GM23248 (cell line): ENCODE measurements at places on chromosomes 7 and 10. TPM values are rescaled to one million over a fixed set of nuclear protein-coding genes. Genes with fewer than 3 reads are reported as not detected.

Gene EGFR
- 53.5 and 55.0 TPM in 2 replicates for total RNA-seq

Gene PRKG1
- 21.8 TPM in 2 replicates for total RNA-seq

Gene LIPF
- not detected in 2 replicates for total RNA-seq

DNA sequence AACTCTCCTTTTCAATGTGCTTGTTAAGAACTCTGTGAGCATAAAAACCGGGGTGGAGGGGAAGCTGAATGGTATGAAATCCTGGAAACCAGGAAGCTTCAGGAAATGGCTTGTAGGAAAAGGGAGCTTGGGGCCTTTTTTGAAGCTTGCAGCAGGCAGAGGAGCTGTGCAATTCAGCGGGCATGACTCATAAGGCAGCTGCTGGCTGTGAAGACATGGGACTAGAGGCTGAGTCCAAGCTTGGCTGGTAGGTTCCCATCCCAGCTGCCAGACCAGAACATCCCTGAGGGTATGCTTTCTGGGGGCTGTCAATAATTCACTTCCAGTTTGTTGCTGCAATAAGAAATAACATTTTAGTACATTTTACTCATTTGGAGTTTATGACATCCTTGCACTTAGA is 36.8 kb upstream of the CDC14C start:
- H3K4me3 ChIP-seq = no peak overlapping the region
- DNase-seq = peak; percentile 4
- H3K27me3 ChIP-seq = no peaks in the 10 kb centered on the region
- H3K36me3 ChIP-seq = no peaks in the 10 kb centered on the region
- H3K27ac ChIP-seq = no peak overlapping the region

- no peak overlapping the region for H3K4me3 ChIP-seq
- no peaks in the 10 kb centered on the region for H3K27me3 ChIP-seq
- no peaks in the 10 kb centered on the region for H3K36me3 ChIP-seq
- no peaks in the 10 kb centered on the region for H3K4me1 ChIP-seq
- H3K27ac ChIP-seq = no peak overlapping the region
- DNase-seq = no peak
Measured at GRCh38 chr7:148287538-148287937, 303.0 kb upstream of the C7orf33 start.

GRCh38 chr10:126930131-126930882 is 25.1 kb downstream of the DOCK1 start:
- H3K4me3 ChIP-seq = no peak overlapping the region
- no peak for DNase-seq
- H3K27me3 ChIP-seq = no peaks in the 10 kb centered on the region
- H3K27ac ChIP-seq = no peak overlapping the region
- H3K36me3 ChIP-seq = no peaks in the 10 kb centered on the region

- H3K27me3 ChIP-seq = peaks cover 30% of the 10 kb centered on the region
- no peak overlapping the region for H3K4me3 ChIP-seq
- DNase-seq = no peak
- H3K36me3 ChIP-seq = no peaks in the 10 kb centered on the region
- no peaks in the 10 kb centered on the region for H3K4me1 ChIP-seq
- no peak overlapping the region for H3K27ac ChIP-seq
Measured at GRCh38 chr7:150961510-150962289, 16.4 kb downstream of the KCNH2 start.

DNA sequence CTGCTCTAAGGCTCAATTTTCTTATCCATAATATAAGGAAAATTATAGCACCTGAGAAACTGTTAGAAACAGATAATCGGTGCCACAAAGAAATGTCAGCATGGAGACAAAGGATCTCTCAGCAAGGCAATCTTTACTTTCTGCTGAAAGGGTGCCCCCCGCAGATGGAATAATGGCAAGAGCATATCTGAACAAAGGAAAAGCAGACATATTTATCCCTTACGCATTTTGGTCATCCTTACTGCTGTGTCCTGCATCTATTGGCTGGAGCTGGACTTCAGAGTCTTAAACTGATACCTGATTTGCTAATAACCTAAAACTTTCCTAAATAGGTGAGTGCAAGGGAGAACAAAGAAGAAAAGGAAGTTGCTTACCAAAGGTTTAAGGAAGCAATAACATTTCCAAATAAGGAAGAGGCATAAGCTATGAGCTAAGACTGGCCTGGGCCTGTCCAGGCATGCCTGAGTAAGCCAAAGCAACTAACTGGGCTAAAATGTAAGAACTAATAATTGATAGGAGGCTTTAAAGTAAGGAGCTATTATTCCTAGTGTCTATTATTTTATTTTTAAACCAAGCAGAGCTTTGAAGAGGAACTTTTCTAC is 39.6 kb upstream of the ELMO1 start:
- no peaks in the 10 kb centered on the region for H3K4me1 ChIP-seq
- no peak overlapping the region for H3K27ac ChIP-seq
- no peaks in the 10 kb centered on the region for H3K27me3 ChIP-seq
- DNase-seq = no peak

DNA sequence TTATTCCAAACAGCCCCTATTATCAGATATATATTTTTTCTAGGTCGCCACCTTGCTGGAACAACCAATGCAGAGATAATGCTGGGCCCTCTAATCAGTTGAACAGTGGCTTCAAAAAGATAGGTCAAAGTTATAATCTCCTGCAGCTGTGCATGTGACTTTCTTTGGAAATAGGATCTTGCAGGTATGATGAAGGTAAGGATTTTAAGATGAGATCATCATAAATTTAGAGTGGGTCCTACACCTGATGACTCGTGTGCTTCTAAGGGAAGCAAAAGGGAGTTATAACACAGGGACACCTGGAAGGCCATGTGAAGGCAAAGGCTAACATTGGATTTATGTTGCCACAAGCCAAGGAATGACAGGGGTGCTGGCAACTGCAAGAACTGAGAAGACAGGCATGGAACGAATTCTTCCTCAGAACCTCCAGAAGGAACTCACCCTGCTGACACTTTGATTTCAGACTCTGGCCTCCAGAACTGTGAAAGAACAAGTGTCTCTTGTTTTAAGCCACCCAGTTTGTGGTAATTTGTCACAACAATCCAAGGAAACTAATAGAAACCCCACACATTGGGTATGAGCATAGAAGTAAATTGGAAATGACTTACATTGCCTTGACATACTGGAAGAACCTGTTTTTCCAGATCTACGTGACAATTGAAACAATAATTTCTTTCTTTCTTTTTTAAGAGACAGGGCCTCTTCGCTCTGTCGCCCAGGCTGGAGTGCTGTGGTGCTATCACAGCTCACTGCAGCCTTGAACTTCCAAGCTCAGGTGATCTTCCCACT is 34.4 kb downstream of the CCDC71L start:
- no peaks in the 10 kb centered on the region for H3K27me3 ChIP-seq
- no peak for DNase-seq
- H3K27ac ChIP-seq = no peak overlapping the region

GRCh38 chr10:74178042-74178791 is 27.2 kb downstream of the ADK start:
- no peaks in the 10 kb centered on the region for H3K36me3 ChIP-seq
- H3K27ac ChIP-seq = no peak overlapping the region
- H3K4me1 ChIP-seq = peaks cover 34% of the 10 kb centered on the region
- H3K27me3 ChIP-seq = no peaks in the 10 kb centered on the region
- DNase-seq = peak; percentile 4
